ENCODE measurements at places on chromosomes 3 and 15. TPM values are rescaled to one million over a fixed set of nuclear protein-coding genes. Genes with fewer than 3 reads are reported as not detected.

The SLC24A5 gene
- total RNA-seq, result not detected

The VILL gene
- total RNA-seq, result 2.9 TPM

The CLSTN2 gene
- 50.7 TPM for total RNA-seq

The XYLB gene
- total RNA-seq, result 4.7 TPM

The CD200 gene
- total RNA-seq, result not detected

The IL16 gene
- total RNA-seq, result 1.4 TPM

The GOLGA6D gene
- total RNA-seq, result 0.13 TPM

GRCh38 chr15:27897481-27897880 is 201.6 kb downstream of the OCA2 start:
- no peak for DNase-seq

DNA sequence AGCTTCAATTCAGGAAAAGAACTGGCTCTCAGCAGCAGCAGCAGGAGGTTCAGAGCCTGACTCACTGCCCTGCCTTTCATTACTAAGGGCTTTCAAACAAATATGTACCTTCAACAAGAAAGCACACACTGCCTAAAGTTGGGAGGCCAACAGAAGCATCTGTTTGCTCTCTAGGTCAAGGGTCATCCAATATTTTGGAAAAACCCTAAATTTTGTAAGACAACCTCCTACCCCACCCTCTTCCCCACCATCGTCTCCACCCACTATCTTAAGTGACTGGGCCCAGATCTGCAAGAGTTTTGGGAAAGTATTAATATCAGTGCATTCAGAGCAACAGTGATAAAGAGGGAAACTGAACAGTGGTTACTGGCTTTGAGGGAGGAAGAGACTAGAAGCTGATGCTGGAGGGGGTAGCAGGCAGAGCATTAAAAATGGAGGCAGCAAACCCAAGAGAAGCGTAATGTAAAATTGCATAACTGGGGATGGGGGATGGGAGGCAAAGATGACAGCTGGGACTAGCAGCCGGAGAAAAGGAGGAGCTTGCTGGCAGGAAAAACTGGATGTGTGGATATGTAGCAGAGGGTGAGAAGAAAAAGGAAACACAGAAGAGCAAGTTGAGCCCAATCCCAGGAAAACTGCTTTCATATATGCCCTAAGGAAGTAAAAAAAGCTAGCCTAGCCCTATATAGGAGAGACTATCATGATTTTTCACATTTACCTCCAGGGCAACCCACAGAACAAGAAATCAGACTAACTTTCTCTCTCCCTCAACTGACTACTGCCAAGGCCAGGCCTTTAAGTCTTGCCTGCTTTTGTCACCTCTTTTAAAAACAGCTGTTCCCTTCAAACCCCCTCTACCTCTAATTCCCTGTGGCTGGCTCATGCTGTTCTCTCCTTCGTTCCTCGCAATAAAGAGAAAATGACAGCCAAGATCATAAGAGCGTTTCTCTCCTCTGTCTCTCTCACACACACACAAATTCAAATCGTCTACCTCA is 31.4 kb downstream of the NPTN start:
- DNase-seq, result peak; percentile 60

- DNase-seq, result no peak
These were observed 49.1 kb upstream of the RFX7 start for GRCh38 chr15:56292546-56293316.

GRCh38 chr3:68941055-68941454 is 8.7 kb upstream of the TAFA4 start:
- DNase-seq, result no peak

GRCh38 chr3:112374333-112374734 is 41.4 kb downstream of the CD200 start:
- no peak for DNase-seq

DNA sequence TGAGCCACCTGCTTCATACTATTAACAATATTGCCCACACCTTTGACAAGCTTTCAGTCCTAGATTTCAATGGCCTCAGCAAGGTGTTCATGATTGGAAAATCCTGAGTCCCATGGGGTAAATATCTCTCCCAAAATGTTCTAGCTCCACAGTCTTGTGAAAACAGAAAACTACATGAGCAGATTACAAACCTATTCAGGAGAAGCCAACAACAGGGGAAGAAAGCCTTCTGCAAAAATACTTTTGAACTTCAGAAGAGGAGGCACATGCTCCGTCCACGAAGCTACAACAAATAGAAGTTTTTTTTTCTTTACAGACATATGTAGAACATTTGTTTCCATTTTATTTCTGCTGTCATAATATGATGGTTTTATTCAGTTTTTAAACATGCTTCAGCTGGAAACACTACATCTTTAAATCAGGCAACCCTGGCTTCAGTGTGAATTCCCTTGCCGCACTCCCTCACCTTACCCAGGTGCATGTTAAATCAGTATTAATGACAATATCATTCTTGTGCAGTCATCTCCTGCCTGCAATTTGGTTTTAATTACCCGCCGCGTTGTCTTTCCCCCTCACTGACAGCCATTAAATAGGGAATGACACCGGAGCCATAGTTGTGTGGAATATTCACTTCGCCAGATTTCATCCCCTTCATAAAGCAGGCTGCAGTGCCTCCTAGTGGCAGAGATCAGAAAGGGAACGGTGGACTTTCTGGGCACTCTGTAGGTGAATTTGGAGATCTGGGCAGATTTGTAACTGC is 725.5 kb upstream of the ARRDC4 start:
- peak; percentile 93 for DNase-seq

DNA sequence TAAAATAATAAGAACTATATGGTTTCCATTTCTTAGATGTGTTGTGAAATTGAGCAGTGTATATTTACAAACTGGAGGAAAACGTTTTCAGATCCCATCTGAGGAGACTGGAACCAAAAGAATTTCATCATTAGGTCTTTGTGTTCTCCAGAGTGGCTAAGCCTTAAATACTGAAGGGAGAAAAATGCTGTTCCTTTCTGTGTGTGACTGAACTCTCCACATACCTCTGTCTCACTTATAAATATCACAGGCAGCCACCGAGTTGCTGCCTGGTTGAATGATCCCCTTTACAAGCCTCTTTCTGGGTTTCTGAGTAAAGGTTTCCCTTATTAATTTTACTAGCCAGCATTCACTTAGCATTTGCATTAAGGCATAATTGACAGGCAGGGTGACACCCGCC is 913.9 kb upstream of the NR2F2 start:
- no peak for DNase-seq

- no peak for DNase-seq
These were observed 25.8 kb downstream of the GLB1 start for GRCh38 chr3:33071181-33071580.

DNA sequence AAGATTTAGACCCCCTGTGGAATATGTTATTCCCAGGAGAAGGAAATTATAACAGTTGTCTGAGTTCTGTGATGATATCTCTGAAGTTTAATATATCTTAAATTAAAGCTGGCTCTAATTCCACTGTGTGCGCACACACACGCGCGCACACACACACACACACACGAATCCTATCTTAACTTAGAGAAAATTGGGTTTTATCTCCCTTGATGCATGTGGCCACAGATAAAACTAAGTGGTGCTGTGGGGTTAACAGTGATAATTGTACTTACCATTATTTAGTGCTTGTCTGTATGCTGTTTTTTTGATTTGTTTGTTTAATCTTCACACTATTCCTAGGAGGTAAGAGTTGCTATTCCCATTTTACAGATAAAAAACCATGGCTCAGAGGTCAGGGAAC is 7.4 kb downstream of the EEFSEC start:
- DNase-seq, result no peak

DNA sequence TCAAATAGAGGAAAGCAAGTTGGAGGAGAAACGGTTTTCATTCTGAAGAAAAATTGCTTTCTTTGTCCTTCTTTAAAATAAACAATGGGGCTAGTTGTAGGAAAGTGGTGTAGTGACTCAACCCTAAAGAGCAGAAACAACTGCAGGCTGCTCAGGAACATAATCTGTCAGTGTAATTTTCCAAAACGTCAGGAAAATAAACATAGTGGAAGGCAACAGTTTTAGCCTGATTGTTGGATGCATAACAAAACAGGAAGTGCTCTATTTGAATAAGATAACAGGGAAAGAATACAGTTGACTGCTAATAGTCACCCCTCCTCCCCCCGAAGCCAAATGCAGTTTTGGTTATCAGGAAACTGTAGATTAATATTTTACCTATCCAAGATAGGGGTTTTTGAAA is 167.6 kb downstream of the ECT2 start:
- DNase-seq, result peak; percentile 20

GRCh38 chr15:61342390-61342789 is 113.3 kb upstream of the RORA start:
- no peak for DNase-seq

GRCh38 chr15:59002418-59002859 is 15.0 kb downstream of the RNF111 start:
- DNase-seq, result no peak

GRCh38 chr3:34107669-34108068 is 309.2 kb downstream of the PDCD6IP start:
- DNase-seq, result no peak

DNA sequence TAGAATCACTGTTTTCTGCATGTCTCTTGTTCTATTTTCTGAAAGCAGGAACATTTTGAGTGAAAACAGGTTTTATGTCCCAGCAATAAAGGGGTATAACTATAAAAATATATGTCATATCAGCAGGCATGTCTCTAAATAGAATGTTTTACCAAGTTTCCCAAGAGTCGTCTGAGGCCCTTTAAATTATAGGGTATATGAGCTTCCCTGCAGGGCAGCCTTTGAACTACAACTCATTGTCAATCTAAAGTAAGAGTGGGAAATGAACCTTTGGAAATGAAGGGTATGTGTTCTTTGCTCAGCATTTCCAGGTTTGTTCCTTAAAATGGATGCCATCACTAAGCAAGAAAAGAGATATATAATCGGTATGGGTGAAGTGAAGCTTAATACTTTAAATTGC is 138.6 kb downstream of the LSAMP start:
- DNase-seq, result peak; percentile 15

GRCh38 chr15:87033056-87033455 is 953.4 kb downstream of the AGBL1 start:
- no peak for DNase-seq

GRCh38 chr3:42780892-42781700 is 8.0 kb upstream of the CCDC13 start:
- DNase-seq, result peak; percentile 57

- no peak for DNase-seq
These were observed 23.9 kb upstream of the OR5H6 start for GRCh38 chr3:98240131-98240530.

- DNase-seq, result no peak
These were observed 253.6 kb upstream of the PEX5L start for GRCh38 chr3:180290300-180290699.
